Epithelial cell of prostate (primary cell): ENCODE measurements at places on chromosomes 4 and X.

DNA sequence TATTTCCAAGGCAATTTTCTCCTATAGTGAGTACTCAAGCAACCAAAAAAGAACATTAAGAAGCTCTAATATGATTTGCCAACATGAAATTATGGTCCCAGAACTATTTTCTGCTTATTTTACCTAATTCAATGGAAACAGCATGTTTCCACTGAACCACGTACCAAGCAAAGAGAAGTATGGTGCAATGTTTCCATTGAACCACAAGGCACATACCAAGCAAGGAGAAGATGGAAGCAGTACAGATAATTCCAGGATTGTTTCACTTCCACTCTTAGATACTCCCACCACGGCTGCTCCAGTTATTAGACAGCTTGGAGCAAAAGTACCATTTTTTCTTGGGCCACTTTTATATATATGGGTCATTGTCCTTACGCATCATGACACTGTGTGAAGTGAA lies 164.9 kb downstream of the RNF150 start:
- DNase-seq: no peak

GRCh38 chr4:114690571-114690970 lies 92.0 kb downstream of the UGT8 start:
- DNase-seq: no peak

DNA sequence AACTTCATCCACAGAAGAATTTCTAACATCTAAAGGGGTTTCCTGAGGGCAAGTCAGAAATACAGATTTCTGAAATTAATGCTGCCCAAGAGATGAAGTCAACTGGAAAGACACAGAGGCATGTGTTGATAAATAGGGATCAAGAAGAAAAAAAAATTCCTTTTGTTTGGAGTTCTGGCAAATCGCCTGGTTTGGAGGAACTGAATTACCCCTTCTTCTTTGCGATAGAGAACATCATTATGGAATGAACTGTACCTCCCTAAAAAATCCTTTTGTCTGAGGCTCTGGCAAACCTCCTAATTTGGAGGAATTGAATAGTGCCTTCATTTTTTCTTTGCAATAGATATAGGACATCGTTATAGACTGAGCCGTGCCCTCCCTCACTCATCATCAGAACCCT lies 200.9 kb downstream of the DHRSX start:
- no peak for DNase-seq

- DNase-seq: no peak
Measured at GRCh38 chr4:110265001-110265400, 66.6 kb upstream of the ELOVL6 start.

GRCh38 chr4:98491899-98492559 lies 166.4 kb downstream of the TSPAN5 start:
- DNase-seq: no peak

DNA sequence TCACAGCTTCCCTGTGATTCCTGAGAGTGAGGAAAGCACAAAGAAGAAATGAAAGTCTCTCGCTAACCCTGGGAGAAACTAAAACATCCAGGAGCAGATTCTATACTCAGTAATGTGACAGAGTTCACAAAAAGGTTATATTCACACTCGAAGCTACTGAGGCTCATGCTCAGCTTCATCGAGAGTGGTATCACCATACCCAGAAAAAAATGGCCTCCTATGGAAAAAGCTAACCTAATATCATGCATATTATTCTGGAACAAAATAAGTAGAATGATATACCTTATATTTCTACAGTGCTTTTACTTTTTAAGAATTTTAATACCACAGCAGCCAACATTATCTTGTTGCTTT lies 13.5 kb upstream of the CDKN2AIP start:
- no peak for DNase-seq

GRCh38 chrX:119539872-119540271 lies 25.3 kb downstream of the STEEP1 start:
- DNase-seq: no peak

GRCh38 chr4:48025005-48025404 lies 8.4 kb downstream of the NIPAL1 start:
- DNase-seq: no peak
